ENCODE measurements at places on chromosomes 3 and 15. TPM values are rescaled to one million over a fixed set of nuclear protein-coding genes. Genes with fewer than 3 reads are reported as not detected.
A peak's percentile ranks its signal among the peaks of the same experiment; 100 is the strongest.

DNA sequence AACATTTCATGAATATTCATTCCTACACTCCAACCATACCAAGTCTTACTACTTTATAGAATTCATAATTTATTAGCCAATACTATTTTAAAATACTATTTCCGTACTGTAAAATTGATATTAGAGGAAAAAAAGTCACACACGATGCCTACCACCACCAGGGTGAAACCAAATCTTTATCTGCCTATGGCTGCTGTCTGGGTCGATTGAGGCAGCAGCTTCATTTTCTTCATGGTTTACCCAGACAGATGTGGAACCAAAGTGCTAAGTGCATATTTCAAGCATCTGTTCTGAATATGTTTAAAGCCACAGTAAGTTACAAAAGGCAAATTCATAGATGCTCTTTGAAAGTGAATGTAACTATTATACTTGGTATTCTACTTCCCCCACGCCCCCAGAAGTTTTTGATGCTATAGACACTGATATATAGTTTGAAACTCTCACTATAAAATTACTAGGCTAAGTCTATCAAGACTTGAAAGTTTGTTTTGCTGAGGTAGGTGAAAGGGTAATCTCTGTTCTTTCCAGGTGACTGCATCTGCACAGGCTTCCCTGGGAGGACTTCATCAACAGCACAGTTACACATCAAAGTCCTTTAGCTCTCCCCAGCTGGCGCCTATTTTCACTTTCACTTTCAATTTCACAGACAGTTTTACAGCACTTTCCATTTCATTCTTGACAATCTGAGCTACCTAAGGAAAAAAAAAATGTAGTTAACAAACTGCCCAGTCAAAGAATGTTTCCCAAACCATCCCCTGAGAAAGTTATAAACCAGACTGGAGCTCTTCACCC lies 113.9 kb downstream of the POLQ start:
- peak; percentile 36 for DNase-seq

- DNase-seq = no peak
Observed at GRCh38 chr3:146575636-146576035, 29.5 kb downstream of the PLSCR5 start.

GRCh38 chr3:134028486-134029255 lies 1.1 kb downstream of the SLCO2A1 start:
- no peak for DNase-seq

DNA sequence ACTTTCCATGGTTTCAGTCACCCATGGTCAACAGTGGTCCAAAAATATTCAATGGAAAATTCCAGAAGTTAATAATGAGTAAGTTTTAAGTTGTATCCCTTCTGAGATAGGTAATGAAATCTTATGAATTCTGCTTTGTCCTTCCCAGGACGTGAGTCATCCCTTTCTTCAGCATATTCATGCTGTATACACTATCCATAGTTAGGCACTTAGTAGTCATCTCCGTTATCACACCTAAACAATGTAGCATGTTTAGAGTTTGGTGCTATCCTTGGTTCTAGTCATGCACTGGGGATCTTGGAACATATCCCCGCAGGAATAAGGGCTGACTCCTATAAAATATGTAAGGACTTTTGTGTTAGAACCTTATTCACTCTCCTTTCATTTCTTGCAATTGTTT lies 153.2 kb downstream of the UNC13C start:
- no peak for DNase-seq

DNA sequence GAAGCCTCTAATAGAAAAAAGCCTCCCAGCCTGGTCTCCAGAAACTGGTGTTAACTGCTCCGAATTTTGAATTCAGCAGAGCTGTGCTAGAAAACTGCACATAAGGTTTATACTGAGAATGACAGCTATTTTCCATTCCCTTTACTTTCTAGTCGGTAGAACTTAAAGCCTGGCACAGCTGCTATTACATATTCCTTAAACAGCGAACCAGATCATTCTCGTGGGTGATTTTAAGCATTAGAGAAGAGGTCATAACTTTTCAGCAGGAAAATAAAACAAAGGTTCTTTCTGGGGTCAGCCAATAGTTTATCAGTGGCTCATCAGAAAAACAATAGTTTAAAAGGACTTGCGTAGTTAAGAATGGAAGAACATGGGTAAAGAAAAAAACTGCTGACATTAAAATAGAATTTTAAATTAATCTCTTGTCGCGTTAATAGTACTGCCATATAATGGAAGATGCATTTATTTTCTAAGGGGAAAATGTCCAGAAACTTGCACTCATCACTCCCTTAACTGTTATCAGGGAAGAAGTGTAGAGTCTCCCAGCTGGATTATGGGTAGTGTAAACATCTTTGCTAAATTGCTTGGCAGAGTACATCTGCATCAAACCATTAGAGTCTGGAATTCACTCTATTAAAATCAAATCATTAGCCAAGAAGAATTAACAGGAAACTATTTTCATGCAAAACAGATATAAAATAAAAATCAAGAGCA lies 7.9 kb downstream of the VGLL4 start:
- no peak for DNase-seq

DNA sequence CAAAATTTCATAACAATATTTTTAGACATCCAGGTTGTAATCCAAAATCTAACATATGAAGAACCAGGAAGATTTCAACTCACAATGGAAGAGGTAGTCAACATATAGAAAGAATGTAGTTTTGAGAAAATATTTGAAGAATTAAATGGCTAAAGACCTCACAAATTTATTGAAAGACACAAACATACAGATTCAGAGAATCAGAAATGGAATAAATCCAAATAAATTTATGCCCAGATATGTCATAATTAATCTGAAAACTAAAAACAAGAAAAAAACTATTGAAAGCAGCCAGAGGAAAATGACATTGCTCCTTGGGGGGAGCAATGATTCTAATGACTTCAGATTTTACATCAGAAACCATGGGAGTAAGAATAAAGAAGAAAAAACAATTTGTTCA lies 75.8 kb downstream of the TCF12 start:
- no peak for DNase-seq

DNA sequence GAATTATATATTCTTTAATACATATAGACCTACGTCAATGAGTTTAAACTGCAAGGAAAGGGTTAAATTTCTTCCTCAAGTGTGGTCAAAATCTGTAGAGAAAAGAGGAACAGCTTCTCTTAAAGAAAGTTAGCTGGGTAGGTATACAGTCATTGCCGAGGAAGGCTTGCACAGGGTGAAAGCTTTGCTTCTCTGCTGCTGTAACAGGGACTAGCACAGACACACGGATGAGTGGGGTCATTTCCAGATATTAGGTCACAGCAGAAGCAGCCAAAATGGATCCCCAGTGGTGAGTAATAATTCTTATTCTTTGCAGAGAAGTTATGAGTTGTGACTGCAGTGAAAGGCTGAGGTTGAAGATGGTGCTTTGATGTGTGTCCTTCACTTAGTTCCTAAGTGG lies at the start of gene CD86:
Gene CD86, plus strand, starts transcription at position 148 of the 400 bp plus-strand sequence. Its CDS starts 128 bp downstream, at position 276.
- no peak for DNase-seq

The STRC gene
- 0.51 TPM for total RNA-seq

The KY gene
- total RNA-seq = not detected
